Skeletal muscle cell (primary cell): ENCODE measurements at places on chromosomes 12 and 14.

GRCh38 chr12:34287986-34288962 is 266.0 kb downstream of the ALG10 start:
- no peak for DNase-seq

DNA sequence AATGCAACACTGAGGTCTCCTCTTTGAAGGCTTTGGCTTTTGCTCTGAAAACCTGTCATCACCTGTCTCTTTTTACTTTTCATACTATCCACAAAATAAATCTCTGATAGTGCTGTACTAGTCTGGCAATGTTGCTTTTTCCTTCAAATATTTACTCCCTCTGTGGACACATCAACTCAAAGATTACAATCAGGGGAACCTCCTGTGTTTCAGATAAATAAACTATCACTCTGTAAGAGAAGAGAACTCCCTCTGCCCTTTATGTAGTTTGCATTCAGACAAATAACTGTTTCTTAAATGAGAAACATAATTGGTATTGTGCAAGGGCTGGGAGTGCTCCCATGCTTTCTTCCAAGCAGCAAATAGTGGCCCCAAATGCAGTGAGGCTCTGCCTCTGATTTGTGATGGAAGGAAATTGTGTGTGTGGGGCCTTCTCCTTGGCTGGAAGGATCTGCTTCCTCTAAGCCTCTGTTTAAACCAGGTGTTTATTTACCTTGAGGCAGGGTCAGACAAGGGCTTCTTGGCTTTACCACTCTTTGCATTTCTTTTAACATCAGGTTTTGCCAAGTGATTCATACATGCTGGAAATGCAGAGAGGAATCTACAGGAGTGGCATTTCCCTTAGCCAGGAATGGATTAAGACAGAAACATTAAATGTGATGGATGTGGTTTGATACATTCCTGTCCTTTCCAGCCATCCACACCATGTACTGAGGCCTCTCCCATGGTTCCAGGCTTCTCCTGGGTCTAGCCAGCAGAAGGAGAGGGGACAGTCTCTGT is 69.0 kb downstream of the AKAP6 start:
- DNase-seq: peak; percentile 62

GRCh38 chr14:91328313-91329050 is 84.0 kb upstream of the GPR68 start:
- no peak for DNase-seq

- no peak for DNase-seq
Measured at GRCh38 chr12:65407388-65408149, 129.1 kb downstream of the MSRB3 start.

DNA sequence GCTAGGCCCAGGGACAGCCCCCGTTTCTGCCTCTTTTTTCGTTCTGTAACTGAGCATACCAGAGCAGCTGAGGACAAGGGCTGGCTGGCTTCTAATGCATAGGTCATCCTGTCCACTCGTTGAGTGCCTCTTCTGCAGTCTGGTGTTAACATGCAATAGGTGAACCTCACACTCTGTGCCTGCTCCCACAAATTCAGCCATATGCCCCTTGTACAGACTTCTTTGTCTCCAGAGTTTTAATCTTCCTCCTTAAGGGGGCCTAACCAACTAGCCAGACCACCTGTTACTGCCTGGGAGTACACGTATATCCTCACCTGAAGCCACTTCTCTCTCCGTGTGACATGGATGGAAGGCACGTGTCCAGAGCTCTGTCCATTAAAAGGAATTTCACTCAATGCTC is 111.1 kb downstream of the SLC15A4 start:
- no peak for DNase-seq

- no peak for DNase-seq
Measured at GRCh38 chr14:64973026-64973442, 898 bp upstream of the RAB15 start.
